Breast epithelium (tissue), 4 donors: ENCODE measurements at places on chromosomes 3 and 15. TPM values are rescaled to one million over a fixed set of nuclear protein-coding genes. Genes with fewer than 3 reads are reported as not detected.

DNA sequence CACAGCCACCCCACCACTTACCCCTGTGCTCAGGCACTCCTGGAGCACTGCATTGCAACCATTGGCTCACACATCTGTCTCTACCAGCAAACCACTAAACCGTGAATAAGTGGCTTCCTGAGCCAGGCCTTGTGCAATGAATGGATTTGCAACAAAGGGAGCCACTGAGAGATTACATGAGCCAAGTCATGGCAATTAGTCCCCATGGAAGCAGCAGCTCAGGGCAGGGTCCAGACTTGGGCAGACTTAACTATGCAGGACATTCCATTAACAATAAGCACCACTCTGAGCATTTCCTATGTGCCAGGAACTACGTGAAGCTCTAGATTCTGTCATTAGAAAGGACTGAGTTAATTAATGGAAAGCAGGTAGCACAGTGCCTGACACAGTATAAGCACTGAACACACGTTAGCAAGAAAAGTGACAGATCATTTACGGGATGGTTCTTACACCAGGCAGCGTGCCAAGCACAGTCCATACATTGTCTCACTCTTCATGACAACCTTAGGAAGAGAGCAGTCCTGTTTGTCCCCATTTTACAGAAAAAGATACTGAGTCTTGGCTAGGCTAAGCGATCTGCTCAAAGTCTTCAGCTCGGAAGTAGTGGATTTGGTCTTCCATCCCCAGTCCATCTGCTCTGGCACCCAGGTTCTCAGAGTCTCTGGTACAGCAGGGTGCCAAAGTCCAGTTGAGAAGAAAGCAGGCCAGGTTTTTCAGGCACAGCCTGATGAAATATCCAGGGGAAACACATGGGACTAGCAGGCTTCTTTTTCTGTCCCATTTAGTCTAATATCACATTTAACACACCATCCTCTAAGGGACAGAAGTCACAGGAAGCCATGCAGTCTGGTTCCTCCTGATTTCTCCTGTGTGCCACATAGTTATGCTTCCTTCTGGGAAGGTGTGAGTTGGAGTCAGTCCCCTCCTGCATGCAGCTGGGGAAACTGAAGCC lies 44.1 kb downstream of the LIPC start:
- no peak for DNase-seq

- no peak for DNase-seq
These were observed 53.5 kb downstream of the ANAPC13 start for GRCh38 chr3:134432236-134432635.

Gene RBM15B
- 24.6 TPM for total RNA-seq

DNA sequence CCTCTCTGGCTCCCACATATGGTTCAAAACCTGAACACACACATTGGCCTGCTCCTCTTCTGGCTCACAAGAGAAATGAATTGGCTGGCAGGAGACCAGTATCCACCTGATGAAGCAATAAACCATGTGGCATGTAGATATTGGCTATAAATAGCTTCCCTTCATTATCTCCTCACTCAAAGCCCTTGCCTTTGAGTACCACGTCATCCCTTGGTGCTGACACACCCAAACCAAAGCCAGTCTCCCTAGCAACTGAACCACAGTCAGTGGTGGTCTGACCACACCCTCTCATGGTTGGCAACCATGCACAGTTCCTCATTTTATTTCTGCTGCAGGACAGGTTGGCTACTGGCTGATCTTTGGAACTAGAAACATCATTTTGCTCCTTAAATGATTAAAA lies 98.8 kb downstream of the ZNF621 start:
- no peak for DNase-seq

Gene GALNT15
- 68.5 TPM for total RNA-seq

Gene BLOC1S6
- 94.1 TPM for total RNA-seq

Gene GOLGA6A
- 1.0 TPM for total RNA-seq

- no peak for DNase-seq
These were observed 73.7 kb downstream of the ECT2 start for GRCh38 chr3:172824229-172824628.

Gene LRRC34
- total RNA-seq: 6.4 TPM

Gene ZNF660
- 3.1 TPM for total RNA-seq

Gene CP
- 225 TPM for total RNA-seq

DNA sequence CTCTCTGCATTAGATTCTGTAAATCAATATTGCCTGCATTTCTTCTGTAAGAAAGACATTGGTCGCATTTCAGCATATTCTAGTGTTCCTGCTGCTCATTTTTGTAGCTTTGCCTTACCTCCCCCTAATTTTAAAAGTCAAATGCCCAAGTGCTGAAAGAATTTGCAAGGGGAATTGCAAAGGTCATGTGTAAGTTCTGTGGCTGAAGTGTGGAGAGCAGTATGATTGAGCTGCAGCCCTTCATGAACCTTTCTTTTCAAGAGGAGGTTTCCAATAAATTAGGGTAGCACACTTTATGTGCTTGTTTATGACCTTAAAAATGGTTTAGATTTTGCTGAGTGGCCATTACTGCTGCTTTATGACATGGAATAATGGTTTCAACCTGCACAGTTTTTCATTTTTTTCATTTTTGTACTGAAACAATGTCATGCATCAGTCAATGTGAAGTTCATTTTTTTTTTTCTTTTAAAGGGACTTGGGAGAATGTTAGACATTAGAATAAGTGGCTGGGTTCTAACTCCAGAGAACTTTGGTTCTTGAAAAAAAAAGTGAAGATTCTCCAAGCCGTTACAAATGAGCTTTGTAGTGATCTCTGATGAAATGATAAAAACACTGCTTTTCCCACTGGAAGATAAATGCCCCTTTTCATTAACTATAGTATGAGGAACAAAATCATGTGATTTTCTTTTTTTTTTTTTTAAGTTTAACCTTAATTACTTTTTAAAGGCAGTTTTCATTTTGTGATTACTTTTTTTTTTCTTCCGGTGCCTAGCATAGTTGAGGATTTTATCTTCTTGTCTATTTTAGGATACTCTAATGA lies 99.6 kb downstream of the MITF start:
- no peak for DNase-seq

Gene PPP1R14D
- total RNA-seq: 1.3 TPM

Gene GPR27
- total RNA-seq: 2.0 TPM

GRCh38 chr15:89860431-89860830 lies 33.4 kb downstream of the AP3S2 start:
- DNase-seq: no peak

DNA sequence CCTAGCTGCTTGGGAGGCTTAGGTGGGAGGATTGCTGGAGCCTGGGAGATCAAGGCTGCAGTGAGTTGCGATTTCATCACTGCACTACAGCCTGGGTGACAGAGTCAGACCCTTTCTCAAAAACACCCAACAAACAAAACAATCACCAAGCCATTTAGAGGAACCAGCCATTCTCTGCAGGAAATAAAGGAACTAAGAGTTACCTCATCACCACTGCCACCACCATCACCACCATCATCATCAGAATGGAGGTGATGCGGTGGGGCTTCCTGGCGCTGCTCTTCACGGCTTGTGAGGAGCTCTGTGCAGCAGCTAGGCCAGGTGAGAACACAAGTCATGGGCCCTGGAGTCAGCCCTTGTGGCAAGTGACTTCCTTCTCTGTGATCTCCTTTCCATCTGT lies 37.7 kb upstream of the KLHL25 start:
- DNase-seq: no peak

Gene ZNF860
- 0.80 TPM for total RNA-seq

DNA sequence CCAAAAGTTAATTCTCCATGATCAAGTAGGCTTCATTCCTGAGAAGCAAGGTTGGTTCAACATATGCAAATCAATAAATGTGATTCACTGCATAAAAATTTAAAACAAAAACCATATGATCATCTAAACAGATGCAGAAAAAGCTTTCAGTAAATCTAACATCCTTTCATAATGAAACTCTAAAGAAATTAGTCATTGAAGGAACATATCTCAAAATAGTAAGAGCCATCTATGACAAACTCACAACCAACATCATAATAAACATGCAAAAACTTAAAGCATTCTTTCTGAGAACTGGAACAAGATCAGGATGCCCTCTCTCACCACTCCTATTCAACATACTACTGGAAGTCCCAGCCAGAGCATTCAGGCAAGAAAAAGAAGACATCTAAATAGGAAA lies 254.1 kb downstream of the AGBL1 start:
- no peak for DNase-seq

DNA sequence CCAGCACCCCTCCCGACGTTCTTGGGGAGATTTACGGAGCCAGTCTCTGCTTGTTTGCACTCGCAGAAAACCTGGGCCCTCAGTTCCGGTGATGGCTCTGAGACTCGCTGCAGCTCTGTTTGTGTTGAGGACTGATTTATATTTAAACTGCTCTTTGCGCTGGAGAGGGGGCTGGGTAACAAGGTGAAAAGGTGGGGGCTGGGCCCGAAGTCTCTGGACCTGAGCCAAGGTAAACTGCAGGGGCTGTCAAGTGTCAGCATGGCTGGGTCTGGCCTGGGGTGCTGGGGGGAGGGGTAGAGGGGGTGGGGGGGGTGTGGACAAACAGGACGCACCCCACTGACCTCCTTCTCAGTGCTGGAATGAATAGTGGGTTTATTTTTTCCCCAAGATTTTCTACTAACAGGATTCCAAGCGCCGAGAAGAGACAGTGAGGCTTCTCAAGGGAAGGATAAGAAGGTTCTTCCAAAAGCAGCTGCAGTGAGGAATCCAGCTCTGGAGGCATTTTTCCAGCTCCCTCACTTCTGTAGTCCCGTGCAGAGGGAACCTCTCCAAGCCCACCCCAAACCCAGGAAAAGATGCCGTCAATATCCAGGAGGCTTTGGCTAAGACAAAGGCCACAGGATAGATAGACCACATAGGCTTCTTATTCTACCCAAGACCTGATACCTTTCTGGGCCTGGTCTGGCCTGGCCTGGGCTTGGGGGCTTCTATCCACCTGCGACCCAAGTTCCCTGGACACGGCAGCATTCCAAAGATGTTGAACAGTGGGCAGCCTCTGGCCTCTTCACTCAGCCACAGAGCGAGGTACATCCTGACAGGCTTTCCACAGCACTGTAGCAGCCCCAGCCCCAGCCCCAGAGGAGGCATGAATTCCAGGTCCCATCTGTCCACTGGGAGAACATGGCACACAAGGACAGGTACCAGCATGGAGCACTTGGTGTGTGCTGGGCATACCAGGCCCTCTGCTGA lies 938 bp upstream of the SLCO2A1 start:
- peak; percentile 37 for DNase-seq

DNA sequence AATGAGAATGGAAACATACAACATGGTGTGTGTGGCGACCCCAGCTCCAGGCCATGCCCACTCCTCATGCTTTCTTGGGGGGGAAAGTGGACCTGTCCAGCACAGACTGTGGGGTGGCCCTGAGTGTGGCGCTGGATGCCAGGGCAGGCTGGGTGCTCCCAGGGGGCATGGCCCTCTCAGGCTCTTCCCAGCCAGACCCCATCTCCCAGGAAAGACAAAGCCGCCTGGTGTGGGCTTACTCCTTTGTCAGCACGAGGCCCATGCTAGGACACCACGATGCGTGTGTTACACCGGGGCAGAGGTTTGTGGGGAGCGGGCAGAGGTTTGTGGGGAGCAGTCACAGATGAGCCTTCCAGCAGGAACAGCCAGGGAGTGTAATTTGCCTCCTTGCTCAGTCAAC lies 68.5 kb downstream of the ABTB1 start:
- no peak for DNase-seq

Gene SEMA3F
- 26.9 TPM for total RNA-seq

GRCh38 chr15:96334705-96335410 lies 4.4 kb downstream of the NR2F2 start:
- DNase-seq: no peak

DNA sequence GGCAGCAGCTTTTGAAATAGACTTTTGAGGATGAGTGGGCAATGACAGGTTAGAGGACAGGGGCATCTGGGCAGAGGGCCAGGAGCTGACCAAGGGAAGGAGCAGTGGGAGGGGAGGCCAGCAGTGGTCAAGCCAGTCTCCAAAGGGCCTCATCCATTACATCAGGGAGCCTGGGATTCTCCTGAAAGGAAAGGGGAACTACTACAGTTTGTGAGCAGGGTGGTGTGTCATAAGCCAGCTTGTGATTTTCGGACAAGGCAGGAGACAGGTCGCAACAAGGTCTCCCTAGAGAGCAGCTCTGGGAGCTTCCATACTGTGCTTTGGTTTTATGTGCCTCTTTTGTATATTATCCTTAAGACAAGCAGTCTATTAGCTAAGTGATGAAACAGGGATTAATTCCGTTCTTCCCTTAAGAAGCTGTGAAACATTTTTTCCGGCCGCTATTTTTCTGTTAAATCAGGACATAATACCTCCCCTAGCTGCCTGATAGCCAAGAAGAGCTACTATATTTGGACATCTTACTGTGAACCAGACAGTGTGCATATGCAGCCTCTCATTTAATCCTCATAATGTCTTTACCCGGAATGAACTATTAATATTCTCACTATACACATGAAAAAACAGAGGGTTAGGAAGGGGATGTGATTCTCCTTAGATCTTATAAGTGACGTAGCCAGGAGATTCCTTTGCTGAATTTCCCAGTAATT lies 46.4 kb downstream of the C2CD4B start:
- DNase-seq: no peak
